Ovary (tissue), 10 donors: ENCODE measurements at places on chromosomes 2 and 18. TPM values are rescaled to one million over a fixed set of nuclear protein-coding genes. Genes with fewer than 3 reads are reported as not detected.

DNA sequence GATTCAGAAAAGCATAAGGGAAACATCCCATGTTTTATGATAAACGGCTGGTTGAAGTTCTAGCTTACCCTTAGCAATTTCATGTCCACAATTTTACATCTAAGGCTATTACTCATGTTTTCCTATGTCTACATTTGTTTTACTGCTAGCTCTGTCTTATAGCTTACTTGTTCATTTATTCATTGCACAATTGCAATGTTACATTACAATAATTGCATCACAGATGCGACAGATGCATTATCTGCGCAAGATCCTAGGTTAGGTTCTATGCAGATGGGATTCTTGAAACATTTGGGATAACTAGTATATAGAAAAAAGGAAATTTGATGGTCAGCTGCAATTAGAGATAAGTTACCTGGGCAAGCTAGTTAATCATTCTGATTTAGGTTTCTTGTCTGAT lies 108.4 kb downstream of the ARHGAP28 start:
- no peak overlapping the region for H3K27ac ChIP-seq
- no peaks in the 10 kb centered on the region for H3K4me1 ChIP-seq
- H3K4me3 ChIP-seq, result no peak overlapping the region
- no peak for DNase-seq

DNA sequence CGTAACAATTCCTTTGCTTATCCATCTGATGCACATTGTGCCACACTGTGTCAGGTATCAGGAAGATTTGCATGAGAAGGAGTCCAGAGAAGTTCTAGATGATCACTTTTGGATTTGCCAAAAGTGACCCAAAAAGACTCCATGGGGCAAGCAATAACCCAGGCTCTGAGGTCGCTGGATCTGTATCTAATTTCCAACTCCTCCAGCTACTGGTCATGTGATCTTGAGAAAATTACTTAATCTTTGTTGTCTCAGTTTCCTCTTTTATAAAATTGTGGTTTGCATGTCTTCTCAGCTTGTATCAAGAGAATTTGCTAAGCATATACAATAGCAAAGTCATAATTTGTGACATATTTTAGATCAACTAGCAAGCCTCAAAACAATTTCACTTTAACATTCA lies 61.3 kb upstream of the ITGA4 start:
- H3K4me1 ChIP-seq, result no peaks in the 10 kb centered on the region
- no peak overlapping the region for H3K4me3 ChIP-seq

Gene NCOA1
- 43.3 TPM for total RNA-seq

Gene INHA
- 78.3 TPM for total RNA-seq

Gene LOXHD1
- 0.13 TPM for total RNA-seq

Gene MERTK
- total RNA-seq, result 14.7 TPM

- H3K36me3 ChIP-seq, result no peaks in the 10 kb centered on the region
- no peak for DNase-seq
- no peak overlapping the region for H3K27ac ChIP-seq
- no peak overlapping the region for H3K4me3 ChIP-seq
- H3K27me3 ChIP-seq, result no peaks in the 10 kb centered on the region
Measured at GRCh38 chr18:78724214-78724914, 255.3 kb upstream of the SALL3 start.

- peaks cover 10% of the 10 kb centered on the region for H3K4me1 ChIP-seq
- no peaks in the 10 kb centered on the region for H3K27me3 ChIP-seq
- H3K36me3 ChIP-seq, result no peaks in the 10 kb centered on the region
- no peak for DNase-seq
- H3K4me3 ChIP-seq, result no peak overlapping the region
Measured at GRCh38 chr2:62200868-62201267, 5.0 kb downstream of the B3GNT2 start.

GRCh38 chr2:96869822-96870625 lies at the start of gene SEMA4C:
SEMA4C (minus strand) TSS chr2:96870080; CDS start chr2:96867886, 2,194 bp downstream.
- H3K27me3 ChIP-seq, result no peaks in the 10 kb centered on the region
- peak within 1 kb of the TSS; percentile 91 for H3K4me3 ChIP-seq
- no peaks in the 10 kb centered on the region for H3K36me3 ChIP-seq
- DNase-seq, result peak; percentile 73

- H3K27ac ChIP-seq, result no peak overlapping the region
- no peaks in the 10 kb centered on the region for H3K27me3 ChIP-seq
- no peaks in the 10 kb centered on the region for H3K4me1 ChIP-seq
- no peaks in the 10 kb centered on the region for H3K36me3 ChIP-seq
Measured at GRCh38 chr2:207188626-207189419, 23.1 kb upstream of the KLF7 start.

GRCh38 chr2:237547841-237548416 lies 18.4 kb upstream of the PRLH start:
- no peaks in the 10 kb centered on the region for H3K27me3 ChIP-seq
- no peak overlapping the region for H3K27ac ChIP-seq
- H3K36me3 ChIP-seq, result no peaks in the 10 kb centered on the region

- H3K27ac ChIP-seq, result no peak overlapping the region
- no peaks in the 10 kb centered on the region for H3K4me1 ChIP-seq
- H3K36me3 ChIP-seq, result no peaks in the 10 kb centered on the region
- H3K27me3 ChIP-seq, result no peaks in the 10 kb centered on the region
- no peak overlapping the region for H3K4me3 ChIP-seq
Measured at GRCh38 chr2:230872968-230873660, 8.4 kb downstream of the ITM2C start.

GRCh38 chr18:44944461-44944860 lies 263.8 kb downstream of the SETBP1 start:
- peaks cover 6% of the 10 kb centered on the region for H3K4me1 ChIP-seq
- no peaks in the 10 kb centered on the region for H3K36me3 ChIP-seq
- no peak overlapping the region for H3K27ac ChIP-seq
- H3K27me3 ChIP-seq, result no peaks in the 10 kb centered on the region
- DNase-seq, result no peak

GRCh38 chr2:1791685-1792435 lies 47.5 kb upstream of the PXDN start:
- no peak overlapping the region for H3K4me3 ChIP-seq
- no peaks in the 10 kb centered on the region for H3K36me3 ChIP-seq
- no peak for DNase-seq

GRCh38 chr2:123434546-123435395 lies 590.3 kb upstream of the CNTNAP5 start:
- no peaks in the 10 kb centered on the region for H3K36me3 ChIP-seq
- H3K4me1 ChIP-seq, result no peaks in the 10 kb centered on the region
- no peak overlapping the region for H3K4me3 ChIP-seq
- H3K27ac ChIP-seq, result no peak overlapping the region
